ENCODE measurements at places on chromosomes 3 and 15. TPM values are rescaled to one million over a fixed set of nuclear protein-coding genes. Genes with fewer than 3 reads are reported as not detected.

Gene MME
- 15.3 TPM for polyA plus RNA-seq

Gene ST3GAL6
- polyA plus RNA-seq = 6.8 TPM

Gene MGLL
- polyA plus RNA-seq = 25.7 TPM

Gene NPAP1
- polyA plus RNA-seq = 0.13 TPM

Gene RGMA
- 72.8 TPM for polyA plus RNA-seq

Gene IL17RB
- 3.9 TPM for polyA plus RNA-seq

Gene EFCAB12
- polyA plus RNA-seq = 0.10 TPM

Gene ZBTB47
- 33.0 TPM for polyA plus RNA-seq

Gene CX3CR1
- polyA plus RNA-seq = 4.1 TPM

Gene SHC4
- polyA plus RNA-seq = 2.0 TPM

Gene STRIT1
- polyA plus RNA-seq = 39.3 TPM

Gene CHL1
- polyA plus RNA-seq = 5.2 TPM

Data from muscle of leg (tissue), 16 donors.